ENCODE measurements at places on chromosomes 4 and X. TPM values are rescaled to one million over a fixed set of nuclear protein-coding genes. Genes with fewer than 3 reads are reported as not detected.

GRCh38 chr4:145347684-145348083 lies 134.0 kb upstream of the SMAD1 start:
- ATAC-seq, result no peak

- peak; percentile 42 for ATAC-seq
Observed at GRCh38 chrX:140141444-140142029, 176.2 kb upstream of the CXorf66 start.

- ATAC-seq, result no peak
Observed at GRCh38 chr4:79399076-79399475, 9.0 kb downstream of the GK2 start.

GRCh38 chr4:52853351-52853750 lies 8.8 kb upstream of the RASL11B start:
- ATAC-seq, result no peak

DNA sequence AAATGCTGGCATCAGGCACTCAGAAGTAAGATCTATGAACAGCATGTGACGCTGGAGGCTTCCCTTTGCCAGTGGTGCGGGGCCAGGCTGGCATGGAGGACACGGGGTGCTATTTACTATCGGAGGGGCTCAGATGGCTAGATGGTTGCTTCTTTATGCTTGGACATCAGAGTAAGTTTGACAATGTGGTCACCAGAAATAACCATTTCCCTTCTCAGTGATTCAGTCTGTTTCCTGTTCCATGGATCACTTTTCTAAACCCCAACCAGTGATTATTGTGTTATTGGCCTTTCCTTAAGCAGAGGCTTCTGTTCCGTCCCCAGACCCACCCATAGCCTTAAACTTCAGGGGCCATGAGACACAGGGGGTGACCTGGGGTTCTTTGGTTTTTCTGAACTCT lies 55.4 kb upstream of the DHX15 start:
- no peak for ATAC-seq

DNA sequence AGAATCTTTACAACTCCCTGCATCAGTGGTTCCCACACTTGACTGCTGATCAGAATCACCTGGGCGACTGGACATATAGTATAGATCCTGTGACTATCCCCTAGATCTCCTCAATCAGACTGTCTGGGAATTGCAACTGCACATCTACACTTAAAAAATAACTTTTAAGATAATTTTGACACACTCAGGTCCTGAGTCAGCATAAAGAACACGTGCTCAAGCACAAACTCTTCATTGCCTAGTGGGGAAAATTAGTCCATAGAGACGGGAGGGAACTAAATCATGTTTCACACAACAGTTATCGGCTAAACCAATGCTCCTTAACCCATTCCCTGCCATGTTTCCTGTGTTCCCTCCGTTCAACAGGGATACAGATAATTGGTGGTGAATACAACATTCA lies 243.5 kb upstream of the FGF13 start:
- ATAC-seq, result no peak

DNA sequence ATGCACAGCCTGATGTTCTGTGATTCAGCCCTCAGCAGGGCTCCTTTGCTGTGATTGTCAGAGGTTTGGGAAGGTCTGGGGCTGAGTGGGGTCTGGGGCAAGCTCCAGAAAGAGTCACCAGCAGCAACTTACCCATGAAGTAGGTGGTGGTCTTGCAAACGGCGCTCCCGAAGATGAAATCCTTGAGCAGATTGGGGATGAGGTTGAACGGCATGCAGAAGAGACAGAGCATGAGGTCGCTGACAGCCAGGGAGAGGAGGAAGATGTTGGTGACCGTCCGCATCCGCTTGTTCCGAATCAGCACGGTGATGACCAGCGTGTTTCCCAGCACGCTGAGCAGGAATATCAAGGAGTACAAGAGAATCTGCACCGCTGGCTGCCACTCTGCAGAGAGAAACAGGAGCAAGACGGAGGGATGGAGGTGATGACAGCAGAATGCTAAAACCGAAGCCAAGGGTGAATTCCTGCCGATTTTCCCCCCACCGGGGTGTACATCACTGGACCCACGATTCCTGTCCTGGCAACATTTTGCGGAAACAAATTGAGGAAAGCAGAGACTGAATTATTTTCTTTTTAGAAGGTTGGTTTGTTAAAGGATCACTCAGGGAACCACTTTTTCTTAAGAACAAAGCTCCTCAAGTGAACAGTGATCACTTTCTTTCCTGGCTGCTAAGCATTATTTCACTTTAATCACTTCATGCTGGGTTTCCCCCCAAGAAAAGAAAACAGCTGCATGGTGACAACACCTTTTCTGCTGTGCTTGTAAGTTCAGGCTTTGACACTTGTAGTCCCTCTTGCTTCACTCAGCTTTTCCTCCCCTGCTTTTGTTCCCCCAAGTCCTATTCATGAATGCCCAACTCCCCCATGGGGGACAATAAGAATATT lies 941 bp downstream of the CCKAR start:
- no peak for ATAC-seq

DNA sequence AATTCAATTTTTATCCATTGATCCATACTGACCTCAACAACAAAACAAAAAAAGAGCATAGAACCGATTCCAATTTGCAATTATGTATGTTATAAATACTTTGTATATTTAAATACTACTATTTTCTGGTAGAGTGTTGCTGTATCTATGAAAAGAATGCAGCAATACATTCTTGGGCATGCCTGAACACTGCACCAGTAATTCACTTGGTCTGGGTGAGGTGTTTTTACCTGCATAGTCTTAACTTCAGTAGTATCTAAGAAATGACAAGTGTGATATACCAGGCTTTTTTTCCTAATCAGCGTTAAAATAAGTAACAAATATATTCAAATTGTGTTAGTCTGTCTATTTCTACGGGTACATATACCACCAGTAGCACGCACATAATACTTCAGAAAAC lies 120.2 kb downstream of the KLHL13 start:
- peak; percentile 55 for ATAC-seq

DNA sequence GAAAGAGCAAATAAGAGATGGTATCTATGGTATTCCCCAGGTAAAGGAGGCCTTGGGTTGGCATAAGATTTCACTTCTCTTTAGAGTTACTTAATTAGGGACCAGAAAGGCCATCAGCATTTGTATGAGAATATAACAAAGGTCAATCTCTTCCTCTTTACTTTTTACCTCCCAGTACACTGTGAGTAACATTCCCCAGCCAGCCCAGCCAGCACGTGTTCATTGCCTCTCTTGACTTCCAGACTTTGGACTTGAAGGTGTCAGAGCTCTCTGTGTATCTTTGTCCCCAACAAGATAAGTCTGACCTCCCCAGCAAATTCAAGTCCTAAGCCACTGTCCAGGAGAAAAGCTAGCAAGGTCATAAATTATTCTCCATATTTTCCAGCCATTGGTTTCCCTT lies 110.5 kb downstream of the AR start:
- no peak for ATAC-seq

GRCh38 chr4:67019686-67020437 lies 525.4 kb downstream of the CENPC start:
- no peak for ATAC-seq

GRCh38 chrX:10931976-10932375 lies 179.2 kb upstream of the HCCS start:
- ATAC-seq, result no peak

DNA sequence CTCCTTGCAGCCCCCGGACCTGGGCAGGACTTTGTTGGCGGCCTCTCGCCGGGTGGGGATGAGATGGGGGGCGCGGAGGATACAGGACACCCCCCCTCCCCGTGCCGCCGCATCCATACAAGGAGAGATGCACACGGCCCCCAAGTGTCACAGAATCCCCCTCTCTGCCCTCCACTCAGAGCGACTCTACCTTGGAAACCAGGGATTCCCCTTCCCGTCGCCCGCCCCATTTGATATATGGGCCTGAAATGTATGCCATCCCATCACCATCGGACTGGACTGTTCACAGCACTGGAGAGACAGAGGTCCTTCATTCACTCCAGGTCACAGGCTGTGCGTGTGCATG lies 426 bp downstream of the PORCN start:
- no peak for ATAC-seq

- no peak for ATAC-seq
Observed at GRCh38 chr4:55398966-55399365, 3.2 kb downstream of the TMEM165 start.

- ATAC-seq, result no peak
Observed at GRCh38 chrX:149837639-149838038, 43.3 kb upstream of the MAGEA8 start.

- no peak for ATAC-seq
Observed at GRCh38 chr4:20724915-20725314, 24.7 kb downstream of the PACRGL start.

DNA sequence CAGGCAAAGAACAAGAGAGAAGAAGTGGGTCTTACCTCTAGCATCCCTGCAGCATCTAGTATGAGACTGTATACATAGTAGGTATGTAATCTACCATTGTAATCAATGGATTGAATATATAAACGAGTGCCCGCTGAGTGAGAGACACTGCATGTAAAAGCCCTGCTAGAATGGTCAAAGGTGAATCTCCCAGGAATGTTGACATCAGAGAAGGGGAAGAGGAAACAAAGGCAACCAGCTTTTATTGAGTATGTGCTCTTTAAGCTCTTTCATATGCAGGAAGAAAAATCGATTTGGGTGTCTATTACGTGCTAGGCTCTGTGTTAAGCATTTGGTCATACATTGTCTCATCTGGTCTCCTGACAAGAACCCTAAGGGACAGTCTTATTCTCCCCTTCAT lies 91.9 kb upstream of the KLHL13 start:
- no peak for ATAC-seq

DNA sequence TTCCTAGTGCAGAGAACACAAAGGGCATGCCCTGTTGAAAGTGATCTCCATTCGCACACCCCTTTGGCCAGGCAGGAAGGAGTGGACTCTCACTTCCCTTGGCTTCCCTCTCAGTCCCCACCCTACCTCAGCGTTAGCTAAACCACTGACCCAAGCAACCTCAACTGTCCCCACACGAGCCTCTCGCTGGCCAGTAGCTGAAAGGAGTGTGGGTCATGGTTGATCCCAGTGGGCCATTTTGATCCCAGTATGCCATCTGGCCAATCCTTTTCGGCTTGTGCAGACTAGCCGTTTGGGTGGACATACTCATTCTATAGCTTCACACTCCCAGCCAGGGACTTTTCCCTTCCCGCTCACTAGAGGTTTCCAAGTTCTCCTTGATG lies 24.4 kb upstream of the BCORL1 start:
- no peak for ATAC-seq

DNA sequence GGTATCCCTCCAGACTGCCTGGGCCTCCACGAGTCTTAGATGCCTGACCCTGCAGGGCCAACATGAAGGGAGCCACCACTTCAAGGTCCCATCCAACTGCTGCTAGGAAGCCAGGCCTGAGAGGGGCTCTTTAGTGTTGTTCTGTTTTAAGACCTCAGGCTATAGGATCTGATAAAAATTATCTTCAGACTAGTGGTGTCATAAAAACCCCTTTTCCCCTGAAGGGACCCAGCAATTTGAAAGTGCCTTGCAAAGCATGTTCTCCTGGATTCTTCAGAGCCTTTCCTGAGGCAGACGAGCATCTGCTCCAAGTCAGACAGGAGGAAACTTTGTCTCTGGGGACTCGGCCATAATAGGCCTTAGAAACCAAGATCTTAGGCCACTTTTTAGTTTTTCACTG lies 26.9 kb downstream of the TSPAN5 start:
- no peak for ATAC-seq

GRCh38 chr4:87882861-87883260 lies 50.1 kb downstream of the MEPE start:
- no peak for ATAC-seq

GRCh38 chr4:53994382-53995102 lies 69.9 kb downstream of the CHIC2 start:
- ATAC-seq, result no peak

The SAGE1 gene
- not detected for total RNA-seq

The CYP4V2 gene
- 3.8 TPM for total RNA-seq

The FAM184B gene
- total RNA-seq, result 0.16 TPM

The WAS gene
- total RNA-seq, result 1.2 TPM

The PSAPL1 gene
- total RNA-seq, result not detected

The CORIN gene
- 0.88 TPM for total RNA-seq

The POF1B gene
- total RNA-seq, result 30.9 TPM

The DLG3 gene
- total RNA-seq, result 36.4 TPM

The PDE6B gene
- 0.88 TPM for total RNA-seq

The ENOPH1 gene
- 22.4 TPM for total RNA-seq

The IL2RG gene
- total RNA-seq, result 1.9 TPM

The MAGEC2 gene
- not detected for total RNA-seq

The SOX3 gene
- not detected for total RNA-seq

The GLRB gene
- not detected for total RNA-seq

The PCGF3 gene
- total RNA-seq, result 30.5 TPM

All from esophagus mucosa (tissue), 1 donor.